ENCODE measurements at places on chromosomes 2 and 18.

DNA sequence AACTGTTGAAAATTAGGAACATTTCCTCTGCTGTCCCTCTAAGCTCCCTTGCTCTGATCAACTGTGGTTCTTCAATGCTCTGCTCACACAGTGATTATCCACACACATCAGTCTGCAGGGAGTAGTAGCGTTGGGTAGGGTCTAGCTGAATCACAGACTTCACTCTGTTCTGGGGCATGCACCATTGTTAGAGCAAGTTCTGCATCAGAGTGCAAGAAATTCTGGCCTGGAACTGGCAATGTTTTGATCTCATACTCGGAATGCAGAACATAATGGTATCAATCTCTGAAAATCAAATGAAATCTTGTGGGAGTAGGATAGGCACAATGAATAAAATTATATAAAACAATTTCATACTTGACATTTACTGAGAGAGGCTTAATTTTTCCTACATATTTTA is 55.3 kb downstream of the HRH4 start:
- DNase-seq = no peak

DNA sequence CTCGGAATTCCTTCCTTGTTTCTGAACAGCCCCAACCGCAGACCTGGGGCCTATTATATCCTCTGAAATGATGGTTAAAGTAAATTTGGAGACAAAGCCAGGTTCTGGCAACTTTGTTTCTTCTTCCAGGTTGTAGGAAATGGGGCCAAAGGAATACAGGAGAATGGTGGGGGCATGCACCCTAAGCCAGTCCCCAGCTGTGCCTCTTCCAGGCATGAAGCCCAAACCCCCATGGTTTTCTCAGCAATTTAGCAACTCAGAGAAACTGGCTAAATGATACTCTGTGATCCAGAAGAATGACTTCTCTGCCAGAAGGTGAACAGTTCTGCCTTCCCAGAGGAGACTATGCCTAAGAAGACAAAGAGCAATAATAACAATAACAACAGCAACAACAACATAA is 635.0 kb upstream of the FANCL start:
- no peak for DNase-seq

DNA sequence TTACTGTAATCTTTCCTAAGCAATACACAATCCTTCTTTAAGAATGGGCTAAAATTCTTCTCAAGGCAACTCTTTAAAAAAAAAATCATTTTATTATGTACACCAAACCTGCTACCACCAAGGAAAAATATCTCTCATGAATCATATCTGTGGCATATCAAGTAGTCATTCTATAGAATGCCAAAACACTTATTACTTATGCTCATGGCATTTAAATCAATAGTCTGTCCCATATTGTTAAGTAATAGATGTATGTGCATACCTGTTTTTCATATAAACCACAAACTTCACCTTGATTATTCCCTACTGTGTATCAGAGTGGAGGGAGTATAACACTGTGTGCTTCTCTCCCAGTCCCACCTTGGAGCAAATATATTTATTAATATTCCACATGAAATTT is 95.8 kb upstream of the SETBP1 start:
- DNase-seq = no peak

GRCh38 chr18:28127228-28127627 is 49.7 kb downstream of the CDH2 start:
- no peak for DNase-seq

DNA sequence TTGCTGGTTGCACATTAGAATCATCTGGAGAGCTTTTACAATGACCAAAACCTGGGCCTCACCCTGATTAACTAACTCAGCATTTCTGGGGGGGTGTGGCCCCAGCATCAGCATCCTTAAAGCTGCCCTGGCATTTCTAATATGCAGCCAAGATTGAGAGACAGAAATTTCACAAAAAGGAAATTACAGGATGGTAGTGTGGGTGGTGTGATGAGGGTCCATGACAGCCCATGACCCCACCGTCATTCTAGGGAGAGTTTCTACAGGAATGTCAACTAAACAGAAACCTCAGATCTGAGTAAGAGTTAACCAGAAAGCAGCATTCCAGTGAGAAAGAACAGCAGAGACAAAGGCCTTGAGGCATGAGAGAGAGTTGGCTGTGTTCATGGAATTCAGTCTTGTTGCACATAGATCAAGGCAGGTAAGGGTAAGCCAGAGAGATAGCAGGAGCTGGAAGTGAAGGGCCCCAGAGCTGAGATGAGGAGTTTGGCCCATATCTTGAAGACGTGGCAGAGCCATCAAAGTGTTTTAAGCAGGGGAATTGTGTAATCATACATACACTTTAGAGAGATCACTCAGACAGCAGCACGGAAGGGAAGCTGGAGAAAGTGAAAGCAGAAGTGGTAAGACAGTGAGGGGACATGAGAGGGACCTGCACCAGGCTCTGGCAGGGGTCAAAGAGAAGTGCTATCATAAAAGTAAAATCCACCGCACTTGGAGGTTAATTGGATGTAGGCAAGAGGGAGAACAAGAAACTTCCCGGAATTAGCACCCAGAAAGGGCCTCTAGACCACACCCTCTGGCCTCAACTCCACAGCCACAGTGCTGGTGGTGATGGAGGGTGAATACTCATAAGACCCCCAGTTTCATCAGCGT is 7.8 kb upstream of the TRABD2A start:
- DNase-seq = peak; percentile 81

DNA sequence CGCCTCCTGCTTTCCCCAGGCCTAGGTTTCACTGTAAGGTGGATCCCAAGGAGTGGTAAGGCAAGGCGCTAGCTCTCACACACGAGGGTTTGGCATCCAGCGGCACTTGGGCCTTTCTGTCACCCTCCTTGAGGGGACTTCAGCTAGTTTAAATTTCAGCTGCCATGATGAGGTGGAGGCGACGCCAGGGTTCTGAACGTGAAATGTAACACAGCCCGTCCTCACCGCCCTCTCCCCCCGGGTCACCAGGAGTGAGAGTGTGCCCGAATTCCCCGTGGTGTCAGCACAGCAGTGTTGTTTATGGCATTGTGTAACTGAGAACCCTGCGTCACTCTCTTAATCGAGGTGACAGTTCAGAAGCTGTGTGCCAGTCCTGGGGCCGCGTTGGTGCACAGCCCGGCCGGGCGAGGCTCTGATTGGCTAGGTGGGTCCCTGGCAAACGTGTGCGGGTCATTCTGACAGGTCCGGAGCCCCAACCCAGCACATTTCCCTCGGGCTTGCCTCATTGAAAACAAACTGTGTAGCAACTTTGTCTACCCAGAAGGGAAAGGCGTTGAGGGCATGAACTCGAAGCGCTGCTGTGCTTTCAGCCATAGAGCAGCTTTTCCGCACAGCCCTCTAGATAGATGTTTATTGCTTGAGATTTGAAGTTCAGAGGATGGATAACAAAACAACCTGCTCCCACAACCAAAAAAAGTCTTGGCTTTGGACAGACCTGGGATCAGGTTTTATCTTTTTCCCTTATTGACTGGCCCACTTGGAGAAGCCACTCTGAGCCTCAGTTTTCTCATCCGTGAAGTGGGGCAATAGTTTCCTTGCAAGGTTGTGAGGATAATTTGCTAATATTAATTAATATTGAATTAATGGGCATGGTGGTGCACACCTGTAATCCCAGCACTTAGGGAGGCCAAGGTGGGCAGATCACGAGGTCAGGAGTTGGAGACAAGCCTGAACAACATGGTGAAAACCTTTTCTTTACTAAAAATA is 4.9 kb downstream of the CIDEA start:
- DNase-seq = no peak

- no peak for DNase-seq
Measured at GRCh38 chr2:218478544-218478943, 59.6 kb downstream of the VIL1 start.

DNA sequence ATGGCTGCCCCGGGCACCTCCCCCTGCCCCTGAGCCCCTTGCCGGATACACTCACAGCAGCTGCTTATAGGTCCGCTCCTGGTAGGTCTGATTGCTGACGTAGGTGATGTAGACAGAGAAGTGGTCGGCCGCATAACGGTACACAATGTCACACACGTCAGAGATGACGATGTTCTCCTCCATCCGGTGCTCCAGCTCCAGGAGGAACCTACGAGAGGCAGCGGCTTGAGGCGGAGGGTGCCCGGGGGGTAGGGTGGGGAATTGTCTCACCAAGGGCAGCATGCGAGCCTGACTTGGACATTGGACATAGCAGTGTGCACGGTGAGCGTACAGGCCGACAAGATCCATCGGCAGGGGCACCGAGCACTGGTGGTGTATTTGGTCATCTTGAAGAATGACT is 22.8 kb downstream of the SNORC start:
- DNase-seq = no peak

DNA sequence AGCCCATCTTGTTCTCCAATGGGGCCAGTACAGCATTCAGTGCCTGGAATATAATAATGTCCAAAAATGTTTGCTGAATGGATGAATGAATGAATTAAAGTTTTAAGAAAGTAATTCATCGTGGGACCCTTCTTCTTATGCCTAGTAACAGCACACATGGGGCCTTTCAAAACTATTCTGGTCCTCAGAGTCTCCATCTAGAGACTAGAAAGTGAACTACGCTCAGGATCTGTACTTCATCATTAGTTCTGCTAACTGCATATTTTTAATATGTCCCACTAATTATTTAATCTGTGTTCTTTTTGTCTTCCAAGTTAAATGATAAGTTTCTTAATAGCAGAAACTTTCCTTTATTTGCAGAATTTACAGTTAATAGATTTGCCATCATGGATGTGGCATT is 172.5 kb downstream of the SMAD2 start:
- no peak for DNase-seq

DNA sequence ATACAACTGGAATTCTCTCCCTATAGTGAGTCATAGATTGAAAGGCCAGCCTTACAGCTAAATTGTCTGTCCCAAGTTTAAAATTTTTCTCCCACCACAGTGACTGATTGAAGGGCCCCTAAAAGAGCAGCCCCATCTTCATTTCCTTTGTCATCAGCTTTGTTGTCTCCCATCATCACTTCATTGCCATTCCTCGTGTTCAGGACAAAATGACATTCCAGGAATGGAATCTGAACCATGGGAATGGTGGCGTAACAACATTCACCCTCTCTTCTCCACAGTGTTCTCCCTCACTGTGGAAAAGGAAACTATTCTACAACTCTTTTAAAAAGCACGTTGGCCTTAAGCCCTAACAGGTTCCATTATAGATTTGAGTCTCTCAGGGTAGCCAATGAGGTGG is 52.1 kb downstream of the PSTPIP2 start:
- no peak for DNase-seq

- no peak for DNase-seq
Measured at GRCh38 chr2:159942146-159942545, 120.3 kb downstream of the PLA2R1 start.

DNA sequence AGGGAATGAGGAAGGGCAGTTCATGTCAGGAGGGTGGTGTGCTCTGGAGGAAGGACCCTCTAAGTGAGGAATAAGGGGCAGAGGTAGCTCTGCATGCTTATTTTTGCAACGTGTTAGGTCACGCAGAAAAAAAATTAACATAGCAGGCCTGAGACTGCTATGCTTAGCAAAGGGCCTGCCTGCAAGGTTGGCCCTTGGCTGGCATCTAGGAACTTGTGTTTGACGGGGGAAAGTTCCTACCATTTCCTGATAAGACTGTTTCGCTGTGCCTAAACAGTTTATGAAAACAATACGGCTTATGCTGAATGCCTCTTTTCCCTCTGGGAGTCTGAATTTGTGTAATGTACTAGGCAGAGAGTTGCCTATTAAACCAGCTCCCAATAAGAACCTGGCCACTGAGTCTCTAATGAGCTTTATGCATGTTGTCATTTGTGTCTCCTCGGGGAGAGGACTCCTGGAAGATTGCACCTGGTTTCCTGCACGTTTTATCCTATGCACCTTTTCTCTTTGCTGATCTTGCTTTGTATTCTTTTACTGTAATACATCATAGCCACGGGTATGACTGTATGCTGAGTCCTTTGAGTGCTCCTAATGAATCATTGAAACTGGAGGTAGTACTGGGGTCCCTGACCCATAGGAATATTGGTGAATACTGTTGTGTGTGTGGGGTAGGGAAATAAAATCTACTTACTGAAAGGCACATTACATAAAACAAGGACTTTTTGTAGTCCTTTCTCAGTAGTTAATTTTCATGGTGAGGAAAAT is 169.0 kb downstream of the PRPF40A start:
- DNase-seq = no peak

DNA sequence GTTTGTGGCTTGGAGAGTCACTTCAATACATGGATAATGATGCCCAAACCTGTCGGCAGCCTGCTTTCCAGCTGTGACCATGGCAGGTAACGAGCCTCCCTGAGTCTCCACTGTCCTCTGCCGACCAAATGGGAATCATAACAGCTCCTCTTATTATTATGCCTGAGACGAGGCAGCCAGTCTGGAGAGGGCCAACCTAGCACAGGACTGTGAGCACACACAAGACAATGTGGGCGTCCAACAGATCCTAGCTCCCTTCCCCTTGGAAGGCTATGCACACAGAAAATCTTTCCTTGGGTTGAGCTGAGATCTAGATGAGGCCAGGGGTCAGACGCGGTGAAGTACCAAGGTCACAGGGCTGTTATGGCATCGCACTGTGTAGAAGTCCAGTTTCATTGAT is 890 bp upstream of the SLC4A3 start:
- DNase-seq = no peak

DNA sequence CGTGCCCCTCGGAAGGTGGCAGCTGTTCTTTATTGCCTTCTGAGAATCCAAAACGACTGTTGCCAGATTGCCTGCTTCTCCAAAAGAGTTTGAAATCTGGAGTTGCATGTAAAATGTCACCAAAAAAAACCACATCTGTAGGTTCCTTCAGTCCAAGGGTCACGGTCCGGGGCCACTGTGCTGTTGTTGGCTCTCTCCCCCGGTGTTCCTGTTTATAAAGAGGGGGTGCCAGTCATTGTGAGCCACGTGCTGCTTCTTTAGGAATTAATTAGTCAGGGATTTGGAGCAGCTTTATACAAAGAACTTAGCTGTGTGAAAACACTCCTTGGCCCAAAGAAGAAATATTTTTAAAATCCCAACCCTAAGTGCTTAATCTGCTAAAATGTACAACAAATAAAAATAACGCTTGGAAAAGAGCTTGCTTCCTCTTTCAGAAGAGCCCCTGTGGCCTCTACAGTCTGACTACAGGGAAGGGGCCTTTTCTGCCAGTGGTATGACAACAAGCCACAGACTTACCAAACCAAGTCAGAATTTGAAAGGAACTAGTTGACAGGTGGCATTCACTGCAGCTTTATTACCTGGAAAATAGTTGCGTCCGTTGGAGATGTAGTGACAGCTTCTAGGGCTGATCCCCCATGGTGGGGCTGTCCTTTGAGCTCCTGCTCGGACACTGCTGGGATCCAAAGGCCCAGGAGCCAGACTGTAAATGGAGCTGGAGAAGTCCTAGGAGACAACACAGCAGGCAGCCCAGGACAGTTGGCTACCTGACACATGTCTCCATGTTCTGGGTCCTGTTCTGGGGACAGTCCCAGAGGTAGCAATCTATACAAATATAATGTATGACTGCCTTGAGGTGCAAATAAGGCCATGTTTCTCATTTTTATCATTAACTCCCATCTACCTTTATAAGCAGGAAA is 84.5 kb upstream of the SLC1A4 start:
- DNase-seq = no peak
